NCI-H1048 (cell line): ENCODE measurements at places on chromosomes 2 and 18.

- no peak for DNase-seq
These were observed 220.2 kb upstream of the APCDD1 start for GRCh38 chr18:10234281-10234680.

GRCh38 chr2:135708159-135708558 is 33.5 kb upstream of the UBXN4 start:
- no peak for DNase-seq

- DNase-seq, result no peak
These were observed 165.7 kb upstream of the PXDN start for GRCh38 chr2:1910021-1910420.

GRCh38 chr2:38386377-38386776 is 9.3 kb upstream of the ATL2 start:
- no peak for DNase-seq

- no peak for DNase-seq
These were observed 199.9 kb downstream of the PMAIP1 start for GRCh38 chr18:60099709-60100108.

- DNase-seq, result peak; percentile 36
These were observed 100.4 kb downstream of the EIPR1 start for GRCh38 chr2:3277050-3277747.

DNA sequence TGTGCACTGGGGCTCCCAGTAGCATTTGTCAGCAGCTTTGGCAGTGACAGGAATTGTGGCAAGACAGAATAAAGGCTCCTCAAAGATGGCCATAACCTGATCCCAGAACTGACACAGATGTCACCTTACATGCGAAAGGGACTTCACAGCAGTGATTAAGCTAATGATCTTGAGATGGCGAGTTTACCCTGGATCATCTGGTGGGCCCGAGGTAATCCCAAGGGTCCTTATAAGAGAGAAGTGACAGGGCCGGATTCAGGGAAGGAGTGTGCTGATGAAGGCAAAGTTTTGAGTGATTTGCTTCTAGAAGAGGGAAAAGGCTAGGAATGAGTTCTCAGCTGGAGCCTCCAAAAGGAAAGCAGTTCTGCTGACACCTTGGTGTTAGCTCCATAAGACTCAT is 333.9 kb downstream of the LPIN1 start:
- DNase-seq, result no peak

DNA sequence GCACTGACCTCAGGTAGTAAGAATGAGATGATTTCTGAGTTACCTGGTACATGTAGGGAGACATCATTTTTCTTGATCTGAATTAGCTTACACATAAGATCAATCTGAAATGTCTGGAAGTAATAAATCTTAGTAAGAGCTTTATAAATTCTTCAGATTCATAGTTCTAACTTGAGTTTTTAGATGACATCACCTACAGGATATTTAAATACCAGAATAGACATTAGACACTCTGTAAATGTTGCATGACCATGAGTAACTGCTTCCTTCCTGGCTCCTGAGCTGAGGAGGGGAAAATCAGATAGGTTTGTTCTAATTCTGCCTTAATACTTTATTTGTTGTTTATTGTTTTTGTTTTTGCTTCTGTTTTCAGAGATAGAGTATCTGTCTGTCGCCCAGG is 181.8 kb downstream of the PHLPP1 start:
- no peak for DNase-seq

GRCh38 chr2:72263776-72264060 is 116.1 kb upstream of the CYP26B1 start:
- no peak for DNase-seq

DNA sequence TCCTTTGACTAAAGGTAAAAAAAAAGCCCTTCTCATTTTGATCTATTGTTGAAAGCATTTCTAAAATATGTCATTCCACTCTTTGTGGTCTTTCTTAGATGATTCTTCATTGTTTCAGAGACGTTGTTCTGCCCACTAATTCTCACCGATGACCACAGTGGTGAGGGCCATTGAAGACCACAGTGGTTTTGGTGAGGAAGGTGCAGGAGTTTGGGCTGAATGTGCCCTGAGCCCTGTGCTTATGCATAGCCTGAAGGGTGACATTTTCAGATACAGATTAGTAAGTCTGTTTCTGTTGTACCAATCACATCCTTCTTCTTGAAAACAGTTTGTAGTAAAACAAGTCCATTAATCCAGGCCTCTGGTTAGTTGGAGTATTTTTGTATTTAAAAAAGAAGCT is 251.3 kb upstream of the ATP5MC3 start:
- DNase-seq, result no peak

DNA sequence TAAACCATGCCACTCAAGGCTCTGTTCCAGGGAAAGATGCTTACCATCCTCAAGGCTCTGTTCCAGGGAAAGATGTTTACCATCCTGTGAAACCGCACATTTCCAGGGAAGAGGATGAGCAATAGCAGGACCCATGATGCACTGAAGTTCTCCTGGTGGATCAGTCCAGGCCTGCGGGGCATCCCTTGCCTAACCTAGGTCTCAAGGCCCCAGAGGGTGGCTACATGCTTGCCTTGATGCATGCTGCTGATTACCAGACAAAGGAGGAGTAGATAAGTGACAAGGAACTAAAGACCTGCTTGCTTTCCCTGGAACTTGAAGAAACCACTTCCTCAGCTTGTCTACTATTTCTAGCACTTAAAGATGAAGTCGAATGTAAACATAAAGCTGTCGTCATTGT is 111.0 kb upstream of the LINC00305 start:
- DNase-seq, result no peak

DNA sequence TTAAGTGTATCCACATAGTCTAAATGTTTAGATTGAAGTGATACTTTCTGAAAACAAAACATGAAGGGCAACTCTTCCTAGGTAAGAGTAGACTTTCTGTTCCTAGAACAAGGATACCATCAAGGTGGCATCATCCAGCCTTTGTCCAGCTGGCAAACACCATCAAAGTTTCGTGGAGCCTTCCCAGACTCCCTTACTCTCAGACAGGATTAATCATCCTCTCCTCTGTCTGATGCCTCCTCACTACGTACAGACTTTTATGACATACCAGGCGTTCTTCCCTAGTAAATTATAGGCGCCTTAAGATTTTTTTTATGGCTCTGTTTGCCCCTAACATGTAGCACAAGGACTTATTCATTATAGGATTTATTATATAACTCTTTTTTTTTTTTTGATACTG is 29.4 kb upstream of the ASNSD1 start:
- no peak for DNase-seq

GRCh38 chr2:219664041-219664440 is 36.6 kb downstream of the SLC4A3 start:
- no peak for DNase-seq

DNA sequence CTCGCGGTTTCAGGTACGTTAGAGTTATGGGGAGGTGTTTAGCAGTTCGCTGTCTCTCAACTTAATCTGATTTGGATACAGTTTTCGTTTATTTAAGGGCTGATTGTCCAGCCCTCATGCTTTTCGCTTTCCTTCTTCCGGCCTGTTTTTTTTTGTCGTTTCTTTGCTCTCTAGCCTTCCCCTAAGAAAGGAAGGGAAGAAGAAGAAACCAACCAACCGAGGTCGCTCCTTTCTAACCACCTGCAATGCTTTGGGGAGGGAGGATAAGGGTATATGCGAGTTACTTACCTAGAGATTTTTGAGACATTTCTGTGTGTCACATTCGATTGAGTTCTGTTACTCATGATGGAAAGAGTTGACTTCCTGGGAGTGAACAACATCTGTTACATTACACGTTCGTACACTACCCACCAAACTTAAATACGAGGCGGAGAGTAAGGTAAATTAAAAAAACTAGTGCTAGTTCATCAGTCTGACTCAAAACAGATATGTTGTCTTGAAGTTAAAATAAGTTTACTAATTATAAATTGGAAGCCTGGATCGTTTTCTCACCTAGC is 918 bp downstream of the EIF5B start:
- DNase-seq, result no peak

GRCh38 chr2:73997813-73998212 is 13.1 kb downstream of the TET3 start:
- no peak for DNase-seq

DNA sequence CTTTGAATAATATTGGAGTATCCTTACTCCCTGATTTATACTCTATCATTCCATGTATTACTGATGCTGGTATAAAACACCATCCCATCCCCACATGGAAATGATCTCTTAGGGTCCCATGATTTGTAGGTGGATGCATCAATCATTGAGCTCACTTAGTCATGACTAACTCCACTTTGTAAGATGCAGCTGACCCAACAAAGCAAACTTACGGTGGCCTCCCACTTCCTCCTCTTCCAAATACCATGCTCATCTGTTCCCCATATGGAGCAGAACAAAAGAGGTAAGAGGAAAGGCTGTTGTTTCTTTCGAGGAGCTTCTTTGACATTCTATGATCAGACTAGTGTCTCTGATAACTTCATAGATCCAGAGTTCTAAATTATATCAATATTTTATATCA is 640.2 kb upstream of the SLC39A10 start:
- DNase-seq, result no peak

GRCh38 chr18:8966821-8967220 is 135.7 kb upstream of the NDUFV2 start:
- no peak for DNase-seq
